T-helper 2 cell treated with Interferon-gamma antibody and Interleukin-4, amounts not matched to agents 100 ng/mL and 5 ng/mL, for 36 hours (primary cell): ENCODE measurements at places on chromosomes 4 and X. TPM values are rescaled to one million over a fixed set of nuclear protein-coding genes. Genes with fewer than 3 reads are reported as not detected.

Gene FREM3
- not detected in 2 replicates for total RNA-seq

Gene MAGEC3
- total RNA-seq: not detected in 2 replicates

Gene TBC1D1
- 53.6 and 65.3 TPM in 2 replicates for total RNA-seq

Gene TEX13D
- not detected in 2 replicates for total RNA-seq

Gene ARHGAP6
- total RNA-seq: not detected in 2 replicates

Gene DCLK2
- 0.16 and 0.27 TPM in 2 replicates for total RNA-seq

Gene SPANXN4
- not detected in 2 replicates for total RNA-seq

Gene SSX1
- not detected in 2 replicates for total RNA-seq

Gene PRDX4
- total RNA-seq: 25.3 and 25.5 TPM in 2 replicates

Gene USP27X
- 1.3 TPM in 2 replicates for total RNA-seq

Gene TMEM128
- total RNA-seq: 12.6 and 13.5 TPM in 2 replicates

Gene ODAPH
- total RNA-seq: 0.86 and 1.2 TPM in 2 replicates

Gene TMEM185A
- total RNA-seq: 16.6 and 18.6 TPM in 2 replicates

Gene PAGE4
- total RNA-seq: not detected in 2 replicates

Gene PROM1
- not detected in 2 replicates for total RNA-seq

Gene TXK
- total RNA-seq: 5.0 and 6.8 TPM in 2 replicates

Gene HPGD
- total RNA-seq: 1.6 and 3.5 TPM in 2 replicates

Gene PRR32
- not detected in 2 replicates for total RNA-seq

Gene PCYT1B
- 0.09 TPM in 1 of 2 replicates, not detected in the other for total RNA-seq

Gene FGD1
- not detected in 2 replicates for total RNA-seq
